Epithelial cell of esophagus (primary cell): ENCODE measurements at places on chromosomes 2 and 18.

- DNase-seq = peak; percentile 95
Measured at GRCh38 chr18:76619261-76619620, 124.2 kb upstream of the ZNF516 start.

DNA sequence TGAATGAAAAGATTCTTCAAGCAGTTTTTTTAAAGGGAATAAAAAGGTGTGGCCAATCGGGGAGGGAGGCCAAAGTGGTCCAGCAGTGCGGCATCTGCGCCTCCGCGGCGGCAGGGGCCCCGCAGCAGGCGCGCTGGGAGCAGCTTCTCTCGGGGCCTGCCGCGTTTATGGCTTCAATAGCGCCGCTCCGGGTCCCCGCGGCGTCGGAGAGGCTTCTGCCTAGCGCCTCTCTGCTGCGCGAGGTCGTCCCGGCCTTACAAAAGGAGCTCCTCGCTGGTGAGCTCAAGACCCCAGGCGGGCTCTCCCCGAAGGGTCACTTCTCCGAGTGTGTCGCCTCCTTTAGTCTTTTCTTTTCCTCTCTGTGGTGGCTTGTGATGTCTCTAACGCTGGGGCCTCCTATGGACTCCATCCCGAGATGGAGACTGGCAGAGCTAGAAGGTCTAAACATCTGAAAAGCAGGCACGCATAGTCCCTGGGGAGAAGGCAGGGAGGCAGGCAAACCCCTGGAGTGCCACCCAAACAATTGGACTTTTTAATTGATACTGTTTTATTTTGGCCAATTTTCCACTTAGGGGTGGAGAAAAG, 67.1 kb downstream of the SUMO1 start:
- DNase-seq = no peak

DNA sequence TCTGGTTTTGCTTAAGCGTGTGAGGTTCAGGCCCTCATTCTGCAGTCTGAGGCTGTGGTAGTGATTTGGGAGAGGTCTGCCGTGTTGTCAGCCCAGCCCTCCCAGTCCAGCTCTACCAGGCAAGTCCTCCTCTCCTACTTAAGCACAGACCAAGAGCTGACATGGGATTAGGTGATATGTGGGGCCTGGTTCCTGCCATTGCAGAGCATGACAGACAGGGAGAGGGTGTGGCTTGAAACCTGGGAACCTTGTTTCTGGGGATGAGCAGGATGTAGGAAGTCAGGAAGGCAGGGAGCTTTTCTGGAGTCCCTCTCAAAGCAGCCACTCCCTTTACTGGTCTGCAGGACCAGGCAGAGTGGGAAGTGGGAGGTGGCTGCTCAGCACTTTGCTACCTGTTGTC, 38.6 kb downstream of the PTPRM start:
- DNase-seq = no peak

- no peak for DNase-seq
Measured at GRCh38 chr2:113281910-113282746, 3.4 kb upstream of the PAX8 start.

GRCh38 chr2:109178968-109179367, 50.0 kb downstream of the SH3RF3 start:
- no peak for DNase-seq
